CD4-positive, alpha-beta T cell treated with Interleukin-17A for 4 hours (primary cell): ENCODE measurements at places on chromosomes 16 and 17.

GRCh38 chr17:77651988-77652387, 306.5 kb upstream of the TNRC6C start:
- no peak for DNase-seq

DNA sequence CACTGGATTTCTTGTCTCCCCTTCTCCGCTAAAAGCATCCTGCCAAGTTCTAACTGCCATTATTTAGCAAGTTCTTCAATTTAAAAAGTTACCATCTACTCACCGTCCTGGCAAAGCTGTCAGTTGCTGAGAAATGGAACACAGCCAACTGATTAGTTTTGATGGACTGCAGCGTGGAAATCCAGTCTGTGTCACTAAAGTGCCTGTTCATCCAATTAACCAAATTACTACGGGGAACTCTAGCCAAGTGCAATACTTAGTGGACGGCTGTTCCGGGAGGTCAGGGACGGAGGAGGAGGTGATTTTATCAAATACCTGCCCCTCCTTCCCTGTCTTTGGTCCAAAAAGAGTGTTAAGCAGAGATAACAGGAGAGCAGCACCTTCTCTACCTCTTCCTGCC, 260.7 kb downstream of the MAF start:
- no peak for DNase-seq

- no peak for DNase-seq
Measured at GRCh38 chr16:23786964-23787561, 32.2 kb downstream of the CHP2 start.

DNA sequence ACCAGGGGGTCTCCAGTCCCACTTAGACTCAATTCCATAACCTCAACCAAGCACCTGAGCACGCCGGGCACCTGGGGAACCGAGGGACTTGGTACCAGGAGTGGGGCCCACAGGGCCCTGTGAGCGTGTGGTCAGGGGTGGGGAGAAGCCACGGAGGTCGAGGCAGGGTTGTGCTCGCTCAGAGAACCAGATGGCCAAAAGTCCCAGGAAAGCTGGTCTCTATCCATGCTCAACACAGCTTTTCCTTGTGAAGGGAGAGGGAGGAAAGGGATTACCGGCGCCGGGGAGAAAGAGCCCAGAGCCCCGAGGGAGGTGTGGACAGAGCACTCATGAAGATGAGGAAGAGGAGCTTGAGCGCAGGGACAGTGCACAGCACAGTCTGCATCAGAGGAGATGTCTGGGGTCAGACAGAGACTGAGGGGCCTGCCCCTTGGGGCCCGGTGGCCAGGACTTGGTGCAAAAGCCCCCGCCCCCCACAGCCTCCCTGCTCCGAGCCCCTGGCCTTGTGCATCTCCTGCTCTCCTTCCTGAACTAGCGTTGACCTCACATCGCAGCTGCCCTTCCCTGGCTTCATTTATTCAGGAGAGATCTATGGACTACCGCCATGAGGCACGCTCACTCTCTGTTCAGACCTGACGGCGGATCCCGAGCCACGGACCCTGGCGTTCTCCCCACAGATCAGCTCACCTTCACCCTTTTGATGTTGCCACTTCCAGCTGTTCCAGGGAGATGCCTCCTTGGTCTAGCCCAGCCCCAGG, 355.4 kb upstream of the TNRC6C start:
- DNase-seq = no peak

- DNase-seq = no peak
Measured at GRCh38 chr16:85011846-85012284, 530 bp upstream of the ZDHHC7 start.

- no peak for DNase-seq
Measured at GRCh38 chr17:75635610-75636202, 2.5 kb downstream of the SMIM5 start.

GRCh38 chr17:76326306-76326705, 18.2 kb upstream of the QRICH2 start:
- no peak for DNase-seq

DNA sequence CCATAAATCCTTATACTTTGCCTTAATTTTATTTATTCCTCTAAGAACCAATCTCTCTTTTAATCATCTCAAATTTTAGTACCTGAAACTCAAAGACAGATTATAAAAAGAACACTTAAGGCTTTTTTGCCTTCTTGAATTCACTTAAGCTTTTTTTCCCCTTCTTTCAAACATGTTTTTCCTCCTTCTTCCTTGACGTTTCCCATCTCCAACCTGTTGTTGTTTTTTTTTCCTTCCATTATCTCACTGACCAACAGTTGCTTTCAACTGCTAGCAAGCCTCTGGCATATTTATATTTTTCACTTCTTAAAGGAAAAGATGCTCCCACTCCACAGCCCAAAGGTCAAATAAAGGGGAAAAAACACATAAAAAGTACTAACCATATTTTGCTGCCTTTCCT, 32.2 kb downstream of the SPOP start:
- no peak for DNase-seq

DNA sequence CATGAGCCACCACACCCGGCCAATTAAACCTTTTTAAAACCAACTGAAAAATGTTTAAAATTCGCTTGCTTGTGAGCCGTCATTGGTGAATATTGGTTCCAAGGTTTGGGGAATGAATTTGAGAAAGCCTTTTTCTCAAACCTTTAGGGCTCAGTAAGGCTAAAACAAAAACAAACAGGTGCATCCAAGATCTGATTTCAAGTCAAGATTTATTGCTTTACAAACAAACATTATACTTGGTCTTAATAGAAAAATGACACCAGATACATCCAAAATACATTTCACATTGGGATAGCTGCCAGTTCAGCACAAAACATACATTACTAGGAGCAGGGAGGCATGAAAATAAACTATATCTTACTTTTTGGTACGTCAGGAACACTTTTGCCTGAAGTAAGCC, 5.4 kb downstream of the C17orf58 start:
- no peak for DNase-seq

DNA sequence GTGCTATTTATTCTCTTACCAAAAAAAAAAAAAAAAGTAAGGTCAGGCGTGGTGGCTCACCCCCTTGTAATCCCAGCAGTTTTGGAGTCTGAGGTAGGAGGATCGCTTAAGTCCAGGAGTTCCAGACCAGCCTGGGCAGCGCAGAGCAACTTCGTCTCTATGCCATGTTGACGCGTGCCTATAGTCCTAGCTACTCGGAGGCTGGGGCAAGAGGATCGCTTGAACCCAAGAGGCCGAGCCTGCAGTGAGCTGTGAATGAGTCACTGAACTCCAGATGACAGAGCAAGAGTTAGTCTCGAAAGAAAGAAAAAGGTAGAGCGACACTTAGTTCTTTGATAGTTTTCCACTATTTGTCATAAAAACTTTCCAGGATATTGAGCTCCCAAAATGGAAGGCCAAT, 1.4 kb upstream of the TENT4B start:
- peak; percentile 47 for DNase-seq

DNA sequence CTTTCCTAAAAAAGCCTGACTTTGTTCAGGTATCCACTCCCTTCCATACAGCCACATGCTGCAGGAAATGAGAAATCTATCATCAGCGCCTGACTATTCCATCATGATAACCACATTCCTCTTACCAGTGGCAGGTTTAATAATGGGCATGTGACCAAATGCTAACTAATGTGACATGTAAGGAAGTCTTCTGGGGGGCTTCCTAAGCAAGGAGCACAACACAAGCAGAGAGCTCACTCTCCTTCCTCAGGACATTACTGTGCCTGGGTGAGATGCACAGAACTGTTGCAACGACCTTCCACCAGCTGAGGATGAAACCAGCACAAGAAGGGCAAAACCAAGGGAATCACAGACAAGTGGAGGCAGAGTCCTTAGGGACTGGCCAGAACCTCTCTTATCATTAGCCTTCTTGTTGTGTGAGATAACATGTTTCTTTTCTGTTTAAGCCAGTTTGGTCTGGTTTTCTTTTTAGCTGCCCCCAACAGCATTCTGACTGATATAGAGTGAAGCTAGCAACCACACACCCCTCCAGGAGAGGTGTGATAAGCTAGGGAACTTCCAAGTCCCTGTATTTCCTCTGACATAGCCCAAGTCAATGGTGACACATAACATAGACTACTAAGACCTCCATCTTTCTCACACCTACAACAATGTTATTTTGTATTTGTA, 16.9 kb downstream of the MYO1D start:
- DNase-seq = no peak

- DNase-seq = peak; percentile 15
Measured at GRCh38 chr17:50468304-50469207, at the start of gene CHAD. Gene CHAD (minus strand): TSS chr17:50468880. CDS start chr17:50468813, 67 bp downstream.

DNA sequence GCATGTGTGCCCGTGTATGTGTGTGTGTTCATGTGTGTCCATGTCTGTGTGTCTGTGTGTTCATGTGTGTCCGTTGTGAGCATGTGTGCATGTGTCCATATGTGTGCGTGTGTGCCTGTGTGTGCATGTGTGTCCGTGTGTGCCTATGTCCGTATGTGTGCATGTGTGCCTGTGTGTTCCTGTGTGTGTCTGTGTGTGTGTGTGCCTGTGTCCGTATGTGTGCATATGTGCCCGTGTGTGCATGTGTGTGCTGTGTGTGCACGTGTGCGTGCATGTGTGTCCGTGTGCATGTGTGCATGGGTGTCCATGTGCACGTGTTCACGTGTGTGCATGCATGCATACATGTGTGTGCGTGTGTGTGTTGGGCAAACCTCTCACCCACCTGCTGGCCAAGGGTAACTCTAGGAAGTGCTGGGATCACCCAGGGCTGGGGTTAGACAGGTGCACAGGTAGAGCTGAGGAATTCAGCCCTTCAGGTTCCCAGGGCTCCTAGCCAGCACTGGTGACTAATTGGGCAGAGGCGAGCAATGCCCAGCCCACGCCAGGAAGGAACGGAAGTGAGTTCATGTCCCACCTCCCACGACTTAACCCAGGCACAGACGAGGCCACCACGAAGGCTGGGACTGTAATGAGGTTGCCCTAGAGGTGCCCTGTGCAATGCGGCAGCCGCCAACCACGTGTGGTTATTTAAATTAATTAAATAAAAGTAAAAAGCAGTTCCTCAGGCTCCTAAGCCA, 8.2 kb upstream of the CSNK1D start:
- no peak for DNase-seq

DNA sequence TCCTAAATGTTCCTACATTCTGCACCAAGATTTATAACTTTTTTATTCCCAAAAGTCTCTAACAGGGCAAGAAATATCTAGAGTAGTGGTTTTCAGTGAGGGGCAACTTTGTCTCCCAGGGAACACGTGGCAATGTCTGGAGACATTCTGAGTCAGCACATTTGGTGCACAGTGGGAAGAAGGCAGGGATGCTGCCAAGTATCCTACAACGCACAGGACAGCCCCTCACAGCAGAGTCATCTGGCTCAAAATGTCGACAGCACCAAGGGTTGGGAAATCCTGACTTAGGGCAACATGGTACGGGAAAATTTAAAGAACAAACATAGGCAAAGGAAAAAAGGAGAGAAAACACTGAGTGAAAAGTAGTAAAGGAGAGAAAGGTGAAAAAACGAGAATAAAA, 61.8 kb downstream of the SMG6 start:
- no peak for DNase-seq

- no peak for DNase-seq
Measured at GRCh38 chr16:86379505-86379846, 130.9 kb upstream of the FOXF1 start.

DNA sequence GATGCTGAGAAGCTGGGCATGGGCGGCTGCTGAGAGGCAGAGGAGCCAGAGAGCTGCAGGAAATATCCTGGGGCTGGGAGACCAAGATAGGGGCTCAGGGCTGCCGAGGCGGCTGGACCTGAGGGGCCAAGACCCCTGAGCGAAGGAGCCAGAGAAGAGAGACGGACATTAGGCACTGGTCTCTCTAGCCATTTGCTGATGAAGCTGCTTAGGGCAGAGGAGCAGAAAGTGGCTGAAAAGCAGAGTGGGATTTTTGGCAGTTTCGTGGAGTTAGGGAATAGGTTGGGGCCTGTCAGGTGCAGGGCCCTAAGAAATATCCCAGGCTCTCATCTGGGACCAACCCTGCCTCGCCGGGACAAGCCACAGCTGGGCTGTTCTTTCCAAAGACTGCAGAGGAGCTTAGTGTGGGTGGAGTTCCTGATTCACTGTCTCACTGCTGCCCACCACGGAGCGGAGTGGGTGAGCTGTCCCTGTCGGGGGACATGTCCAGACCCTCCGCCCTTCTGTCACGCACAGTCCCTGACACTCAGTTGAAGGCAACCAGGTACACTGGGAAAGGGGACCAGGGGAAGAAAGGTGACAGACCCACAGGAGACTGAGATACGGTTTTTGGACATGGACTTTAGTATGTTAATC, 11.3 kb upstream of the DNASE1 start:
- DNase-seq = no peak

GRCh38 chr16:23410176-23410575, 42.8 kb downstream of the COG7 start:
- no peak for DNase-seq

DNA sequence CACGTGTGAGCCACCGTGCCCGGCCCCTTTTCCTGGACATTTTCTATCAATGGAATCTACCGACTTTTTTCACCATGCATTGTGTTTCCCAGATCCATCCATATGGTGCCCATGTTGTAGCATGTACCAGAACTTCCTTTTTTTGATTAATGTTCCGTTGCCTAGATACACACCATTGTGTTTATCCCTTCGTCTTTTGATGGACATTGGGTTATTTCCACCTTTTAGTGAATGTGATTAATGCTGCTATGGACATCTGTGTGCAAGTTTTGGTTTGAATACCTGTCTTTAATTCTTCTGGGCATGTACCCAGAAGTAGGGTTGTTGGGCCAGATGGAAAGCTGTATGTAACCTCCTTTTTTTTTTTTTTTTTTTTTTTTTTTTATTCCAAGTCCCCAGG, 79.8 kb downstream of the NT5M start:
- DNase-seq = no peak

DNA sequence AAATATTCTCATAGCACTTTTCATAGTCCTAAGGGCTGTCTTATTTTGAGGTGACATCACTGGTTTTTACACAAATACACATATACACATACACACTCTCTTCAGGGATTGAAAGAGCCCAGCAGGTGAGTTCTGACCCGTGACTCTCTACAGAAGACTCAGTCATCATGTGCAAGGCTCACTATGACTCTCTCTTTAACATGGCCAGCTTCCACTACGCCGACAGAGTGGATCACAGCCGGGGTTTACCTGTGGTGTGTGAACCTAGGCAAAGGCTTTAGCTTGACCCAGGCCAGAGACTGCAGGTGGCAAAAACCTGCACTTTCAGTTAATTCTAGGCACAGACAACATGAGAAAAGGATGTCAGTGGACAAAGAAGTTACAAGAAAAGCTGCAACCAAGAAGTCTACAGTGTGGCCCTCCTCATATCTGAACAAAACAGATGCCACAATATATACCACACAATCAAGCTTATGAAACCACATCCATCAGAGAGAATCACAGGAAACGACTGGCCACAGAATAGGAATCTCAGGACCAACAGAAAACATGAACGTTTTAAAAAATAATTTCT, 56.5 kb downstream of the CYTH1 start:
- peak; percentile 37 for DNase-seq

- DNase-seq = no peak
Measured at GRCh38 chr17:62860962-62861873, 53.1 kb upstream of the MARCHF10 start.

- no peak for DNase-seq
Measured at GRCh38 chr17:43353393-43353792, 45.4 kb upstream of the ARL4D start.

- peak; percentile 4 for DNase-seq
Measured at GRCh38 chr17:36721560-36722120, 120.3 kb downstream of the MRM1 start.

GRCh38 chr17:73962308-73962707, 241.2 kb upstream of the RPL38 start:
- no peak for DNase-seq
